ENCODE measurements at places on chromosomes 5 and 9.

GRCh38 chr5:128749136-128749898 lies 211.3 kb upstream of the FBN2 start:
- DNase-seq, result no peak

DNA sequence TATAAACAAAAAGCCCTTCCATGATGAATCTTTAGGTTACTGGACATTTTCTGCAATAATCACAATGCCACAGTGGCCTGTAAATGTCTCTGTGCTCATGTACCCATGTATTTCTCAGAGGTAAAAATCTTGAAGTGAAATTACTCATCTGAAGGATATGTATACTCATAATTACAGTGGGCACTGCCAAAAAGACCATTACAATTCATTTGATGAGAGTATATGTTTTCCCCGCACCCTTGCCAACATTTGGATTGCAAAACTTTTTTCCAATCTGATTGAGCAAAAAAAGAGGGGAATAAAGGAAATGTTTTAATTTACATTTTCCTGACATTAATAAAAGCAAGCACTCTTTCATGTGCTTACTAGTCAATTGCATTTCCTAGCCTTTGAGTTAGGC lies 110.5 kb downstream of the EPB41L4A start:
- DNase-seq, result no peak

DNA sequence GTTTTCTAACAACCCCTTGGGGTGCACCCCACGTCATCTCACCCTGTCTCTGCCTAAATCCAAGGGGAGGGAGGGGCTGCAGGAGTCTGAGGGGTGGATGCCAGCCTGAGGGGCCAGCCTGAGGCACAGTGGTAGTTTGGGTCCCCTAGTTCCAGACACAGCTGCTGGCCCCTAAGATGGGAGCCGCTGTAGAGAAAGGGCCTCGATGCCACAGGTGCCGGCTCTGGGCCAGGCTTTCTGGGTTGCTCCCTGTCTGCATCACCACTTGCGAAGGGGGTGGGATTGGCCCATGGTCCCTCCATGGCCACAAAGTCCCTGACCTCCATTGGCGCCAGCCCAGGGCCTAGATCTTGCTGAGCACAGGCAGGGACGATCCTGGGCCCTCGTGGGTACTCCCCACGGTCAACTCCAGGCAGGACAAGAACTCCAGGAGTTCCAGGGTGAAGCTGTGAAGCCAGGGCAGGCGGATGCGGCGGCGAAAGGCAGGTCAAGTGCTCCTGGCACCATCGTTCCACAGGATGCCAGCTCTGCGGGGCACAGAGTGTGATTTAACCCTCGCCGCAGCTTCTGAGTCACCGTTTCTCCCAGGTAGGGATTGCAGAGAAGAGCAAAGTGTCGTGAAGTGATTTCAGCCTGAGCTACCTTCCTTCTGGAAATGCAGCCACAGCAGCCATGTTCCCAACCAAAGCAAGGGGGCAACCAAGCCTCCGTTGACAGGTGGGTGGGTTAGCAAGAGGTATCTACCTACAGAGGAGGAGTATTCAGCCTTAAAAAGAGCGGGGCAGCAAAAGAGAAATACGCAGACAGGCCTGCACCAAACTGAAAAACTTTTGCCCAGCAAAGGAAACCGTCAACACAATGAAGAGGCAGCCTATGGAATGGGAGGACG lies 41.6 kb upstream of the EXOC3 start:
- no peak for DNase-seq

- no peak for DNase-seq
Observed at GRCh38 chr9:71368157-71368556, 246.7 kb upstream of the TRPM3 start.

GRCh38 chr5:111685969-111686368 lies 71.0 kb downstream of the NREP start:
- DNase-seq, result no peak

DNA sequence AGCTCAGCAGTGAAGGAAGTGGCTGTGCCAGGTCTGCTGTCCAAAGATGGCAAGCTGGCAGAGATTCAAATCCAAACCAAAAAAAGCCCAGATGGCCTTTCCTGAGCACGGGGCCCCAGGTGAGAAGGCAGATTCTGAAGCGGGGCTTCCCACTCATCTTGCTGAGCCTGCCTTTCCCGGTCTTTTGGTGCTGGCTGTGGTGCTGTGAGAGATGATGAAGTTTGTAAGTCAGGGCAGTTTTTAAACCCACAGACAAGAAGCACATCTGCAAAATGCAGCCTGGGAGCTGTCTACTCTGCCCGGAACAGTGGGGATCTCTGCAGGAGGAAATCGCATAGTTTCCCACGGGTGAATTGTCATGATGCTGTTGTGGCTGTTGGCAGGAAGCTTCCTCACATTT lies 85.0 kb upstream of the IRX4 start:
- no peak for DNase-seq
